Breast epithelium (tissue), 4 donors: ENCODE measurements at places on chromosomes 12 and 14.

- no peak for DNase-seq
Observed at GRCh38 chr12:92424338-92424737, 278.5 kb upstream of the PLEKHG7 start.

DNA sequence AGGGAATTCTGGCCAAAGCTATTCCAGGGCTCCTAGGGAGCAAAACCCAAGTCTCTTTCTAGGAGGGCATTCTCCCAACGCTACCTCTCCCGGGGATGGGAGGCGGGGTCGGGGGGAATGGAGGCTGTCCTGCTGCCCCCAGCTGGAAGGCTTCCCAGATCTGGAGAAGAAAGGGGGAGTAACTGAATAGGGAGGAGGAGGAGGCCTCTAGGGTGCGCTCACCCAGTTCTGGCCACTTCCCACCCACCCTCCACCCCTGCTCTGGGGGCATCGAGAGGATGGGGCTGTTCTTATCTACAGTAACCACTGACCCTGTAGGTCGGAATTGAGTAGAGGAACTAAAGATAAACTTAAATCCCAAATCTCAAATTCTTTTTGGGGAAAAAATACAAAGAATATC, 579 bp upstream of the RNASE1 start:
- DNase-seq = no peak

DNA sequence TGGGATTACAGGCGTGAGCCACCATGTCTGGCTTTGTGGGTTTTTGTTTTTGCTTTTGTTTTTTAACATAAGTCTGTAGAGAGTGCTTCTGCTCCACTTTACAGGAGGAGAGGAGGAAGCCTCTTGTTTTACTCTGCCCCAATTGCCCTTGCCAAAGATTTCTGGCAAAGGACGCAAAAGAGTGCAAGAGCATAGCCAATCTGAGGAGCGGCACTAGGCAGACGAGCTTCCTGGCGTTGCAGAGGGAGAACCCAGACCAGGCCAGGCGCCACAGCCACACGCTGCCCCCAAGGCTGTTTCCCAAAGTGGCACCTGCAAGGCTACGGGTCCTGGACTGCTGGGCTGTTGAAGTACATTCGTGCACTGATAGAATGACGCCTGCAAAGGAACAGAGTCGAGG, 96.2 kb downstream of the BBS10 start:
- DNase-seq = no peak

DNA sequence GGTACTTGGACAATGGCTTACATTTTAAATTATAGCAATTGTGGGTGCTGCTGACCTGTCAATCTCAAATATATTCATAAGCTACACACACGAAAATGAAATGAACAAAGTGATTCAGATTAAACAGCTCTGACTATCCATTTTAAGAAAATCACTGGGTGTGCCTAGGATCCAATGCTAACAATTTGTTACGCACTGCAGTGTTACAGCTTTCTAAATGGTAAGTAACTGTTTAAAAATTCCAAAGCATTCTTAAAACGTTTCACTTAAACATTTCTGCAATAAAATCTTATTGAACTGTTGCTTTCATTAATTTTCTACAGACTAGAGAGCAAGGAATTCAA, 18.9 kb downstream of the LMO3 start:
- DNase-seq = no peak

DNA sequence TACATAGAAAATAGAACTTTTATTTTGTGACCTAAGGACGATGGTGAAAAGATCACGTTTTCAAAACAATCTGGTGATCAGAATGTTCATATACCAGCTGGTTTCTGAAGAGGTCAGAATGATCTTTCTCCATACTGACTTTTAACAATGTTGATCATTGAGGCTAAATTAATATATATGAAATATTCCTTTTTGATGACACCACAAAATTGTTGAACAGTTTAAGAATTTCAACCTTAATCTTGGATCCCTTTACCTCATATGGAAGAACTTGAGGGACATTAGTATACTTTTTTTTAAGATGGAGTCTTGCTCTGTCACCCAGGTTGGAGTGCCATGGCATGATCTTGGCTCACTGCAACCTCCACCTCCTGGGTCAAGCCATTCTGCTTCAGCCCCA, 2.8 kb upstream of the REP15 start:
- DNase-seq = no peak

DNA sequence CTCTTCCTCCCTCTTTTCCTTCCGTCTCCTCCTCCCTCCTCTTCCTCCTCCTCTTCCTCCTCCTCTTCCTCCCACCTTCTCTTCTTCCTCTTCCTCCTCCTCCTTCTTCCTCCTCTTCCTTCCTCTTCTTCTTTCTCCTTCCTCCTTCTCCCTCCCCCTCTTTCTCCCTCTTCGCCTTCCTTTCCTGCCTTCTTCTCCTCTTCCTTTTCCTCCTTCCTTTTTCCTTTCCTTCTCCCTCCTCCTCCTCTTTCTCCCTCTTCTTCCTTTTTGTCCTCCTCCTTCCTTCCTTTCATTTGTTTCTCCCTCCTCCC, 36.0 kb downstream of the MEG3 start:
- no peak for DNase-seq

DNA sequence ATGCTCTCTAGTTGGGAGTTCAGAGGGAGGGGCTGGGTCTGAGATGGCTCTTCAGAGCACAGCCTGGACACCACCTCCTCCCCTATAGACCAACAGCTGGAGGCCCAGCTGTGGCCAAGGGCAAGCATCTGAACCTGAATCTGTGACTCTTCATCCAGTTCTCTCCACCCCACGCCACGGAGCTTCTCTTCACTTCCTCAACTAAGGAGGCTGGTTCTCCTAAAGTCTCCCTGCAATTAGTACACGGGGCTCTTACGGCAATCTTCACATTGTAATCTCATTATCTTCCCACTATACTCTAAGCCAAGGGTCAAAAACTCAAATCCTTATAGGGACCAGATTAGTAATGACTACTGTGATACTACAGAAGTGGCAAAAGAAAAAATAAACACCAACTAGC, 9.8 kb downstream of the NRDE2 start:
- DNase-seq = no peak

DNA sequence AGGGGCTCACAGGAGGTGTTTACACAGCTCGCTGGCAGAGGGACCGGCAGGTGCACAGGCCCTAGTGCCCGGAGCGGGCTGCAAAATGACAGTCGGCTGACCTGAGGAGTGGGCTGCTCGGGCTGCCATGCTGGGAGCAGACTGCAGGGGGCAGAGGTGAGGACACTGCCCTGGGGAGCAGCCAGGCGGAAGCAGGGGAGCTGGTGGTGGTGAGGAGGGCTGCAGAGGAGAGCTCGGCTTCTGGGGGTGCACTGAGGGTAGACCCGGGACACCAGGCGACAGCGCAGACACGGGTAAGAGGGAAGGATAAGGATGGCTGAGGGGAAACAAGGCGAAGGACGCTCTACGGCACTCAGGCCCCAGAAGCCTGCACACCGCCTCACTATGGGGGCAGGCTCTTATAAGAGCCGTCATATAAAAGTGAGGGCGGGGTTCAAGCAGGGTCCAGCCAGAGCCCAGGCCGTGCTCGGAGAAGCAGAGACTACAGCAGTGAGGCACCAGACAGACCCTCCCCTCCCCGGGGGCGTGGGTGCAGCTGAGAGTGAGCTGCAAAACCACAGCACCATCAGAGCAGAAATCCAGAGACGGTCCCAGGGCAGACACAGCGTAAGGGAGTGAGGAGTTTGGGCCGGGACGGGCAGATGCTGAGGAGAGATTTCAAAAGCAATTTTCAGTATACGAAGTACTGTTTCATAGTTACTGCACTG, 62.5 kb downstream of the CCDC88C start:
- no peak for DNase-seq

DNA sequence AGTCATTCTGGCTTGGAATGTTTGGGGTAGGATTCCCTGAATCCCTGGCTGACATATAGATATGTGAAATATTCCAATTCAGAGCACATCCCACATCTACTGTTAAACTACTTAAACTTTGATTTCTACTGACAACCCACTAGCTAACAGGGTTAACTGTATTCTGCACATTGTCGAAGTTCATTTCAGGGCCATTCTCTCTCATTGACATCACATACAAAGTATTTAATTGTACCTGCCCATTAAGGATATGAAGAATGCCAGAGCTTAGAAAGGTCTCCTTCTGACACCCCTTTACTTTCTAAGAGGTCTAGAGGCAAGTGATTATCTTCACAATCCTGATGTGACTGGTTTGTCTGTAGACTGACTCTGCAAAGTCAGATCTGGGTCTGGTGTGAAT, 2.8 kb upstream of the DCN start:
- DNase-seq = no peak

DNA sequence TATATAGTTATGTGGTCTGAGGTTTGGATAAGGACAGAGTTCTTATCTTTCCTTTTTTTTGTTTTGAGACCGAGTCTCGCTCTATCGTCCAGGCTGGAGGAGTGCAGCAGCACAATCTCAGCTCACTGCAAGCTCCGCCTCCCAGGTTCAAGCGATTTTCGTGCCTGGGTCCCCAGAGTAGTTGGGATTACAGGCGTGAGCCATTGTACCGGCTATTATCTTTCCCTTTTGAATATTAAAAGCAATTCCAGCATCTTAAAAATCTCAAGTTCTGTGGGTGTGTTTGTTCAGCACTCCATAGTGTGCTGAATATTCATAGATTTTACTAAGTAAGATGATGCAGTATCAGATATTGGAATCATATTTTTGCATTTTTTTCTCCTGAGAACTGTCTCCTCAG, 404.4 kb upstream of the RGS6 start:
- DNase-seq = no peak

- no peak for DNase-seq
Observed at GRCh38 chr12:23368590-23368989, 580.9 kb downstream of the SOX5 start.

- DNase-seq = no peak
Observed at GRCh38 chr12:5172886-5173285, 129.2 kb downstream of the KCNA5 start.

- DNase-seq = no peak
Observed at GRCh38 chr14:104872469-104873341, 7.6 kb downstream of the CEP170B start.

DNA sequence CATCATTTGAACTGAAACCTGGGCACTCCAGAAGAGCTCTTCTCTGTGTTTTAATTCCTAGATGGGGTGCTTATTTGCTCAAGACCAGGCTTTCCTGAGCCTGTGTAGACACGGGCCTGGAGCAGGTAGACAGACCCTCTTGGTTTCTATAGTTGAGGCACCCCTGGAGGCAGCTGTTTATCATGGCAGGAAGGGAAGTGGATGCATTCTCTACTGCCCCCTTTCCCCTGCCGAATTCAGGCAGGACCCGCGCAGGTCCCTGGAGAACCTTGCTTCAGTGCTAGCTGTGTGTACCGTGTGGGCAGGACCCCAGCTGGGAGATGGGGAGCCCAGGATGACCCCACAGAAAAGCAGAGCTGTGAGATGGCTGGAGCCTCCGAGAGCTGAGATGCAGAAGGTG, 6.0 kb downstream of the CACNA1C start:
- no peak for DNase-seq

DNA sequence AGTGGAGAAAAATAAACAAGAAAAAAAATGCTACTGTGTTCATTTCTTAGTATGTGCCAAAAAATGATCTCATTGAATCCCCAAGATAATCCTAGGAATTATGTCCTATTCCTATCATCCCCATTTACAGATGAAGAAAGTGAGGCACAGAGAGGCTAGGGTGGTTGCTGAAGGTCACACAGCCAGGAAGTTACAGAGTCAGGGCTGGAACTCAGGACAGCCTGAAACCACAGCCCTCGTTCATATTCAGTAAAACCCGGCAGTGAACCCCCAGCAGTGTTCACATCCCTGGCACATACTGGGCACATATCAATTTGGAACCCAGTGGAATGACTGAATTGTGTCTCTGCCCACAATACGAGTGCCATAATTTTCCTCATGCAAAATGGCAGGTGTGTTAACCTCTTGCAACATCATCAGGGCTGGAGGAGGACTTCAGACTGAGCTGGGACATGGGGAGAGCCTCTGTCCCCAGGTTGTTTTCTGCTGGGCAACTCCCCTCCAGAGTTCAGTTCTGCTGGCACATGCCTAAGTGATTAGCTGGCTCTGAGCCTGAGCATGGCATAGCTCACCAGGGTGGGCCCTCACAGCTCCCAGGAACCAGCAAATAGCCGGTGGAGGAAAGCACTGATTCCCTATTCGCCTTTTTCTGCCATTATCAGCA, 2.0 kb upstream of the PPP1CC start:
- no peak for DNase-seq

DNA sequence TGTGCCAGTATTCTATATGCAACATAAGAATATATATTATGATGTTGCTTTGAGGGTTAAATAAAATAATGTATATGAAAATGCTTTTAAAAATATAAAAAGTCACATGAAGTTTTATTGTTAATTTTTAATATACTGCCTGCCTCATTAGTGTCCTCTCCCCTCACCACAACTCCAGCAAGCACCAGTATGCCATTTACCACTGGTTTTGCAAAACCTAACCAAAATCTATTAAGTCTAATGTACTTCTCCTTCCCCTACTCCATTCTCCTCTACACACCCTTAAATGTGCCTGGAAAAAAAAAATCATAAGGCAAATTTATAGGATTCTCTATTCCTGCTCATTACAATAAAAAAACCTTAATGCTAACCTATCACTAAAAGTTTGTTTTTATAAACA, 24.0 kb upstream of the GNG2 start:
- DNase-seq = no peak

DNA sequence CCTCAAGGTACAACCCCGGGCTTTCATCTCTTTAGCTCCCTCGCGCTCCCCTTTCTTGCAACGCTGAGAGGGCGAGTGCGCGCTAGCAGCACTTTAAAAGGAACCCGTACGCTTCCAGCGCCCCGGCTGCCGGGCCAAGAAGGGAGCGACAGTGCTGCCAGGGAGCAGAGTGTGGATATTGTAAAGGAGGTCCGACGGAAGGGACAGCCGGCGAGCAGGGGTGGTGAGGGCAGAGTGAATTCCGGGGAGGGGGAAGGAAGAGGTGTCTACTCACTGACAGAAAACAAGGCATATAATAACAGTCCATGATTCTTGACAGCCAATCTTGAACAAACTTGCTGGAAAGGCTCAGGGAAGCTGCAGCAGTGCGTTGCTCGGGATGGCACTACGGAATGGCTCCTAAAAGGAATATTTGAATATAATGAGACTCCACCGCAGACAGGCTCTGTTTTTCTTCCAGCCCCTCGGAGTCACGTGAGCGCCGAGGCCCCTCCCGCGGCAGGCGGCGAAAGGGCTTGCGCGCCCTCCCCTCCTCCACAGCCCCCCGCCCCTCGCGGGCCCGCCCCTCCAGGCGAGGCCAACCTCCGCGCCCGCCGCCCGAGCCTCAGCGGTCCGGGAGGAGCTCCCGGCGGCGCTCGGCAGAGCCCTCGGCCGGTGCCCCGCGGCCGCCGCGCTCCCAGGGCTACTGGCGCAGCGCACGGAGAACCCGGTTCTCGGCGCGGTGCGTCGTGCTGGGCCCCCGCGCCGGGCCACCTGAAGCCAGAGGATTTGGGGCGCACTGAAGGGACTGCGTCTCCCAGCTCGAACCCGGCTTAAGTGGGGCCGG, 3.4 kb downstream of the BMP4 start:
- DNase-seq = peak; percentile 72

DNA sequence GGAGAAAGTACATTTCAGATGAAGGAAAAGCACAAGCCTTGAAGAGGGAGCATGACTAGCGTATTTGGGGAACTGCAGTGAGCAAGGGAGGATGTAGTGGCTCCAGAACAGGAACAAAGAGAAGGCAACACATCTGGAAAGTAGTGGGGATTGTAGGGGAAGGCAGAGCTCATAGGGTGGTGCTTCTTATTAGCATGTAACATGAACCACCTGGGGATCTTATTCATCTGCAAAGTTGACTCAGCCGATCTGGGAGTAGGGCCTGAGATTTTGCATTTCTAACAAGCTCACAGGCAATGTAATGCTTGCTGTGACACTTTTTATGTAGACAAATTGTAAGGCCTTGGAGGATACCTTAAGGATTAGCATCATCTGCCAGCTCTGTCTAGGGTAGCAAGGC, 447.3 kb downstream of the NELL2 start:
- no peak for DNase-seq
